HT1080 (cell line): ENCODE measurements at places on chromosomes 16 and 17. TPM values are rescaled to one million over a fixed set of nuclear protein-coding genes. Genes with fewer than 3 reads are reported as not detected.

DNA sequence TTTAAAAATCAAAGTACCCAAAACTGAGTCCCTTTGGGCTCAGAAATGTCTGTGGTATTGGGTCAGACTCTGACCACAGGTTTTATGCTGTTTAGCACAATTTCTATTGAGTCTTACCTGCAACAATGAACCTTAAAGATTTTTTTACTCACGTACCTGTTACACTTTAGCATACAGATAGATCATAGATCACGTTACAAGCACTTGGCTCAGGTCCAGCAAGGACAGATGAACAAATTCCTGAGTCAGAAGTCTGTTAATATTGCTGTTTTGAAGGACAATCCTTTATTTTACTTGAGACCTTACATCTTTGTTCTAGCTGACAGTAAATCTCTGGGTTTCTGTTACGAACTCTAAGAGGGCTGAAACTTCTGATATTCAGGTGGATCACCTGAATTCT, 12.8 kb downstream of the SLC7A6OS start:
- DNase-seq, result no peak

DNA sequence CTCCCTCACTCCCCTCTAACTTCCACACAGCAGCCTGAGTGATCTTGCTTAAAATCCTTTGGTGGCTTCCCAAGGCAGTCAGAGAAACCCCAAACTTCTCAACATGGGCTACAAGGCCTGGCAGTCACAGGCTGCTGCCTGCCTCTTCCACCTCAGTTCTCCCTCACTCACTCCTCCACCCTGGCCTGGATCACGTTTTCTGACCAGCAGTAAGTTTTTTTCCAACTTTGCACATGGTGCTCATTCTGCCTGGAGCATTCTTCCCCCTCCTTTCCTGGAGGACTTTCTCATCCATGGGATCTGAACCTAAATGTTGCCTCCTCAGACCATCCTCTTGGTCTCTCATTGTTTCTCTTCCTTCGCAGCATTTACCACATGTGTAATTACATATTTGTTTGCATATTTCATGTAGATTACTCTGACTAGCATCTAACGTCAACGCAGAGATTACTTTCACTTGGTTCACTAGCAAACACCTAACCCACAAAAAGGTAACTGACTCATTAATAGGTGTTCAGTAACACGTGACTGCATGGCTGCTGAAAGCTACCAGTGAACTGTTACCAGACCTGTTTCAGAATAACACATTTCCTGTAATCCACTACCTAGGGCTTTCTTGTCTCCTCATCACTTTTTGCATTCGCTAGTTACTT, 17.1 kb downstream of the GNA13 start:
- DNase-seq, result no peak

DNA sequence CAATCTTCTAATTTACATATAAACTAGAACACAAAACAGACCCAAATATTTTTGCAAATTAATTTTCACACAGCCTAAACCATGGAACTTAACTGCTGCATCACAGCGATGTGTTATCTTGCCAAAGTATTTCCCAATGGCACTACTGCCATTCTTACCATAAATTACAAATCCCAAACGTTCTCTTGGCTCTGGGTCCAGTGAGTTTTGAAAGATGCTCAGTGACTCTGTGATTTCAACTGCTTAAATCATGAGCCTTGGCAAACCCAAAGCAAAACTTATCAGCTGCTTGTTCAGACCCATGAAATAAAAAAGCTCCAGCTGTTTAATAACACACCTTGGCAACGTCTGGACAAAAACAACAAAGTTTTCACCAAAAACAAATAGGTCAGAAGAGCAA, 223.0 kb downstream of the CA10 start:
- no peak for DNase-seq

GRCh38 chr17:77320485-77321256, 179.9 kb downstream of the SEC14L1 start:
- DNase-seq, result peak; percentile 66

GRCh38 chr17:81527591-81528383, at the start of gene FSCN2:
TSS of gene FSCN2 (plus strand) at chr17:81528377. CDS start at chr17:81528532, 155 bp downstream.
- no peak for DNase-seq

DNA sequence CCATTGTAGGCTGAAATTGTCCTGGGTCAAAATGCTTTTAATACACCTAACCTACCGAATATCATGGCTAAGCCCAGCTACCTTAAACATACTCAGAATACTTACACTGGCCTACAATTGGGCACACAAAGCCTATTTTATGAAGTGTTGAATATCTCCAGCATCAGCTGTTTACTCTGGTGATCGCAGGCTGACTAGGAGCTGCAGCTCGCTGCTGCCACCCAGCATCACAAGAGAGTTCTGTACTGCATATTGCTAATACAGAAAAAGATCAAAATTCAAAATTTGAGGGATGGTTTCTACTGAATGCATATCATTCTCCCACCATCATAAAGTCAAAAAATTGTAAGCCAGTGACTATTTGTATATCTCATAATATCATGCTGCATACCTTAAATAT, 55.3 kb downstream of the ULK2 start:
- DNase-seq, result no peak

GRCh38 chr17:75693500-75694481, 26.7 kb downstream of the SAP30BP start:
- DNase-seq, result peak; percentile 99

- no peak for DNase-seq
These were observed 68.3 kb downstream of the MARCHF10 start for GRCh38 chr17:62739645-62740388.

- DNase-seq, result no peak
These were observed 203.6 kb downstream of the CPPED1 start for GRCh38 chr16:12600116-12600515.

GRCh38 chr16:52366983-52367382, 180.0 kb downstream of the TOX3 start:
- no peak for DNase-seq

DNA sequence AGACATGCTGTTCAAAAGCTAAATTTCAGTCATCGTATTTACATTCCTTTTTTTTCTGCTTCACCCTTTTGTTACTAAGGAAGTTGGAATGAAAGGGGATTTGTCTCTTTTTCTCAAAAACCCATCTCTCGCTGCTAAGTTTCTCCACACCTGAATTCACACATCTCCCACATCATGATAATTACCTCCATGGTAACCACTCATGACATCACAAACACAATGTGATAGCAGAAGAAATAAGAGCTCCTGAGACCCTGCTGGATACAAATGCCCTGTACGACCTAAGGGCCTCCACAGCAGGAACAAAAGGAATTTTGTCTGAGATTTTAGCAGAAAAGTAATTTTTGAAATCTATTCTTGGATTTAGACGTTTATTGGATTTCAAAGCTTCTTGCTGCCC, 82.6 kb upstream of the GNAO1 start:
- DNase-seq, result no peak

GRCh38 chr16:86809458-86809955, 231.2 kb downstream of the FOXL1 start:
- DNase-seq, result peak; percentile 92

DNA sequence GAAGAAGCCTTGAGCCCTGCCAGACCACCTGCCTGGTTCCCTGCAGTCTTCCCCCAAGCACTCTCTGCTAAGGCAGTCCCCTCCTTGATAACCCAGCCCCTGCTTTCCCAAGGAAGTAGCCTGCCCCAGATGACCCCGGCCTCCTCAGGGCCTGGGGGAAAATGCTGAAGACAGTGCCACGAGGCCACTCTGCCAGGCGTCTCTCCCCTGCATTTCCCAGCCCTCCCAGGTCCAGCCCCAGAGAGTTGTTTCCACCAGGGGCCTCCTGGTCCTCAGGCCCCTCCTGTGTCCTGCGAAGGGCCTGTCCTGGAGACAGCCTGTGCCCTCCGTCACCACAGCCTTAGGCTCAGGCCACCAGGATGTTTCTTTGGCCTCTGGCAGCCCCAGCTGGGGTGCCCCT, 96.4 kb downstream of the CCDC182 start:
- DNase-seq, result no peak

- no peak for DNase-seq
These were observed 20.8 kb downstream of the CIAPIN1 start for GRCh38 chr16:57426356-57426755.

- DNase-seq, result no peak
These were observed 27.4 kb upstream of the HAS3 start for GRCh38 chr16:69078073-69078472.

- no peak for DNase-seq
These were observed 35.7 kb upstream of the MED9 start for GRCh38 chr17:17440938-17441675.

DNA sequence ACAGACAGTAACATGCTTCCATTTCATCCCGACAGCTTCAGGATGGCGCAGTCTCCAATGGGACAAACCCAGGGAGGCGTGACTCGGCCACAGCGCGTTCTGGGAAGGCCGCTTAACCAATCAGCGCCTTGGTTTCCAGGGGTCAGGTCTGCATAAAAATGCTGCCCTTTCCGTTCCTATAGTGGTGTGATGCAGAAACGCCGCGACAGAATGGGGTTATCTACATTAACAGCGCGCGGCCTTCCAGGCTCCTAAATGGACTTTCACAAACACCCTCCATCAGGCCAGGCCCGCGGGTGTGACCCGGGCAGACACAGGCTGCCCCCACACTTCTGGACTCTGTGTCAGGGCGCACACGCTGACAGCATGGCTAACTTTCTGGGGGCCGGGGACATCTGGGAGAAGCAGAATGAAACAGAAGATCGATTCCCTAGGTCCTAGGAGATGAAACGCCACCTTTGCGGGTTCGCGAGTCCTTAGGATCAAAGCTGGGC, 792 bp downstream of the TMEM231 start:
- peak; percentile 89 for DNase-seq

- DNase-seq, result no peak
These were observed 7.9 kb upstream of the PAM16 start for GRCh38 chr16:4358831-4359561.

Gene ATAD5
- total RNA-seq, result 5.8 and 6.6 TPM in 2 replicates

Gene GPR142
- total RNA-seq, result not detected in 2 replicates

Gene C17orf107
- total RNA-seq, result 0.07 and 0.48 TPM in 2 replicates

Gene NLK
- 26.4 and 28.9 TPM in 2 replicates for total RNA-seq

Gene ACSM5
- total RNA-seq, result not detected in 2 replicates

Gene UQCRC2
- 125 and 137 TPM in 2 replicates for total RNA-seq

Gene ITGAE
- 26.9 and 34.0 TPM in 2 replicates for total RNA-seq

Gene HS3ST6
- not detected in 2 replicates for total RNA-seq

Gene KRT12
- total RNA-seq, result not detected in 2 replicates
